ENCODE measurements at places on chromosomes 7 and 10.
A peak's percentile ranks its signal among the peaks of the same experiment; 100 is the strongest.

DNA sequence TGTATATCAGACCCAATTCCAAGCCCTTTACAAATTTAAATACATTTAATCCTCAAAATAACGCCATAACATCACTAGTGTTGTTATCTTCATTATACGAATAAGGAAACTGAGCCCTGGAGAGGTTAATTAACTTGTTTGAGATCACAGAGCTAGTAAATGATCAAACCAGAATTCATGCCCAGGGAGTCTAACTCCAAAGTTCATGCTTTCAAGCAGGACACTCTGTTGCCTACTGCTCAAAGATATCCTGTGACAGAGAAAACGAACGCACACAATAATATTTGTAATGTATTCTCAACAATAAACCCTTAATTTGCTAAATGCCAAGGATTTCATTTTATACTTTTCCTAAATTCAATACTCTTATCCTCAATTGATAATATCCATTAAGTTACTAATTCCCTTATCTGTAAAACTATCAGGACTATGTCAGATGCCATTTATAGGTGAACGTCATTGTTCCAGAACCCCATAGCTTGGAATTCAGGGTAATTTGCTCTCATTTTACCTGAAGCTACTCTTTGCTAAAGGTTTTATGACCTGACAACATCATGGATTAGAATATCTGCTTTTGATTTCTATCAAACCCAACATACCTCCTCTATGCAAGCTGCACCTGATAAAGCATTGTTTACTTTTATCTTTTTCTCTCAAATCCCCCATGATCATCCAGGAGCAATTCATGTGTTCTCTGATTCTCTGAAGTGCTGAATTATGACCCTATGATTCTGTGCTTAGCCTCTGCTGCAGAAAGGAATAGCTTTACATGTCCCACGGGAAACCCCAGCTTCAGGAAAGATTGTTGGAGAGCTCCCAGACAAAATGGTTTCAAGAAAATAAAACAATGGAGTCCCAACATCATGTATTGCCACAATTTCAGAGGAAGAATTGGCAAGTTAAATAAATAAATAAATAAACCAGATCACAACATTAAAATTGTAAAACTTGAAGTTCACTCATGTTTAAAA, 150.2 kb upstream of the CDK1 start:
- DNase-seq = no peak

DNA sequence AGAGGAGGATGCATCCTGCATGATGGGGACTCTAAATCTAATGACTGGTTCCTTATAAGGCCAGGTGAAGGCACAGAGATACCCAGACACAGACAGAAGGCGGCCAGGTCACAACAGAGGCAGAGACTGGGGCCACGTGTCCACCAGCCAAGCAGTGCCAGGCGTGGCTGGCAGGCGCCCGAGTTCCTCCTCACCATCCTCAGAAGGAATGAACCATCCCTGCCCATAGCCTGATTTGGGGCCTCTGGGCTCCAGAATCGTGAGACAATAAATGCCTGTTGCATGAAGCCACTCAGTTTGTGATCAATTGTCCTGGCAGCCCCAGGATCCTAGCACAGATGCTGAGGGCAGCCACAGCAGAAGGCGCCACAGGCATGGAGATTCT, 69.0 kb upstream of the TNRC18 start:
- no peak for DNase-seq

DNA sequence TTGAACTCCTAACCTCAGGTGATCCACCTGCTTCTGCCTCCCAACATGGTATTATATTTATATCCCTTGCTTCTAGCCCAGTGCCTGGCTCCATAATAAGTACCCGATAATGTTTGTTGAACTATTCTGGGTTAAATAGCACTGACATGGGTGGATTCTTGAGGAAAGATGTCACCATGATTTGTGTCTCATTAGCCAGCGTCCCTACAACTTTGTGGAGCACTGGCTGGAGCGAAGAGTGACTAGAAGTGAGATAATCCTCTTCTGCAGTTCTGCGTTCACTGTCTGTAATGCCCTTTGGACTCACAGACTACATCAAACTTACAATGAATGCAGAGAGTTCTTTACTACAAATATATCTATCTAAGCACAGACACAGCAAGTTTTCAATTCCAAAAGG, 16.9 kb upstream of the AKR1E2 start:
- DNase-seq = no peak

- peak; percentile 92 for DNase-seq
Measured at GRCh38 chr7:47435889-47436312, 146.0 kb downstream of the TNS3 start.

GRCh38 chr7:105205592-105206237, 183.0 kb downstream of the SRPK2 start:
- no peak for DNase-seq

DNA sequence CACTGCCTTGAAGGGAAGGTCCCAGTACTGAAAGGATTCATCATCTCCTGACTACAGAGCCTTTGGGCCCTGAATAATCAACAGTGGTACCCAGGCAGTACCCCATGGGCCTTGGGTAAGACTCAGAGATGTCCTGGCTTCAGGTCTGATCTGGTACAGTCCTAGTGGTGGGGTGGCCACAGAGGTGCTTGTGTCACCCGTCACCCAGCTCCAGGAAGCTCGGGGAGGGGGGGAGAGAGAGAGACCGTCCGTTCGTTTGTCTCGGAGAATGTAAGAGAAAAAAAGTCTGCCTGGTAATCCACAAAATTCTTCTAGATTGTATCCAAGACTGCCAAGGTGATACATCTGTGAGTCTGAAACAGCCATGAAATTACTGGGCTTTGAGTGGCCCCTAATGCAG, 381.3 kb downstream of the PTPRN2 start:
- no peak for DNase-seq

GRCh38 chr10:27153845-27154193, 365 bp downstream of the YME1L1 start:
- no peak for DNase-seq
